ENCODE measurements at places on chromosomes 7 and 10.

DNA sequence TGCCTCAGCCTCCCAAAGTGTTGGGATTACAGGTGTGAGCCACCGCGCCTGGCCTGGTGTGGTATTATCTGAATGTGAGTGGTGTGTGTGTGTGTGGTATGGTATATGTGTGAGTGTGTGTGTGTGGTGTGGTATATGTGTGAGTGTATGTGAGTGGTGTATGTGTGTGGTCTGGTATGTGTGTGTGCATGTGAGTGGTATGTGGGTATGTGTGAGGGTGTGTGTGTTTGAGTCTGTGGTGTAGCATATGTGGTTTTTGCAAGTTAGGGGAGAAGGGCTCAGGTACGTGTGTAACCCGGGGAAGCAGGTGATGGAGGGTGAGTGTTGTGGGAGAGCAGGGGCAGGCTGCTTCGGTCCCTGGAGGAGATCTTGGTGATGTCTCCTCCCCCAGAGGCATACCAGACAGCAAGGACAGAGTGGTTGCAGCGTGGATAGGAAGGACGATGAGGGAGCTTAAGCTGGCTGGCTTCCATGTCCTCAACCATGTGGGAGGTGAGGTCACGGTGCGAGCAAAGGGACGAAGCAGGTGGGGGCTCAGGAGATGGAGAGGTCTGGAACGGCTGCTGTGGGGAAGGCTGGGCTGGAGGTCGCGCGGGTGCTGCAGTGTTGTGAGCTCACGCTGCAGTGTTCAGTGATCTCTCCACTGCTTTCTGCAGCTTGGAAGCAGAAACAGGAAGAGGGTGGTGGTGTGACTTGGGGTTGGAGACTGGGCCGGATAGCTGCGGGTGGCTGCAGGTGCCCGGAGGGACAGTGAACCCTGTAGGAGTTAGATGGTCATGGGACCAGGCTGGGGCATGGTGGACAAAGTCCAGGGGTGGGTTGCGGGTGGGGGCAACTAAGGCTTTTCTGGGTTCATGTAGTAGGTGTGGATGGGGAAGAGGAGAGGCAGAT lies 5.0 kb downstream of the ZYX start:
- DNase-seq = no peak

DNA sequence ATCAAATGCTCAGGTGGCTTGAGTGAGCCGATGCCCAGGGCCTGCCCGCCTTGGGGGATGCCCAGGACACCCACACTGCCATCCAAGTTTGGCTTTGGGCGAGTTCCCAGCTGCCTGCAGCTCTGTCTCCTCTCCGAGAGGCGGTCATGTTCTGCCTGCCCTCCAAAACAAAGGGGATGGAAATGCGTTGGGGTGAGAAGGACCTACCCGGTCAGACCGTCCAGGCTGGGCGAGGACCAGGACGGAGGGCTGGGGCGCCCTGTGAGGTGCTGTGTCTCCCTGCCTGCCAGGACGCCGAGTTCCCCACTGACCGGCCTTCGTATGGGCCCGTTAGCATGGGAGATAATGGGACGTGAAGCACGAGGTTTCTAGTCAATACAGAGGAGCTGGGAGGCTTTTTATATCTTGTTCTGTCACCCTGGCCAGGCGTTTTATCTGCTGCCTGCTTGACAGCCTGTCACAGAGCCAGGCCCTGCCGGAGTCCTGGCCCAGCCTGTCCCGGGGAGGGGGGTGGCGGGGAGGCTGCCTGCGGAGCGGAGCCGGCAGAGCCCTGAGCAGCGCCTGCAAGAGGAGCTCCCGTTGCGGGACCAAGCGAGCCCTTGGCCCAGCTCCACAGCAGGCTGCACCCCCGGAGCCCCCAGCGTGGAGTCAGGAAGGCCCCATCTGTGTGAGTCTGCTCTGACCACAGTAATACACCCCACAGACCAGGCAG lies 22.0 kb upstream of the ELFN1 start:
- no peak for DNase-seq

- DNase-seq = no peak
Observed at GRCh38 chr10:29543715-29544114, 91.1 kb downstream of the SVIL start.

GRCh38 chr10:370449-370825 lies 235.2 kb downstream of the ZMYND11 start:
- DNase-seq = no peak
